ENCODE measurements at places on chromosomes 16 and 17.
A peak's percentile ranks its signal among the peaks of the same experiment; 100 is the strongest.

DNA sequence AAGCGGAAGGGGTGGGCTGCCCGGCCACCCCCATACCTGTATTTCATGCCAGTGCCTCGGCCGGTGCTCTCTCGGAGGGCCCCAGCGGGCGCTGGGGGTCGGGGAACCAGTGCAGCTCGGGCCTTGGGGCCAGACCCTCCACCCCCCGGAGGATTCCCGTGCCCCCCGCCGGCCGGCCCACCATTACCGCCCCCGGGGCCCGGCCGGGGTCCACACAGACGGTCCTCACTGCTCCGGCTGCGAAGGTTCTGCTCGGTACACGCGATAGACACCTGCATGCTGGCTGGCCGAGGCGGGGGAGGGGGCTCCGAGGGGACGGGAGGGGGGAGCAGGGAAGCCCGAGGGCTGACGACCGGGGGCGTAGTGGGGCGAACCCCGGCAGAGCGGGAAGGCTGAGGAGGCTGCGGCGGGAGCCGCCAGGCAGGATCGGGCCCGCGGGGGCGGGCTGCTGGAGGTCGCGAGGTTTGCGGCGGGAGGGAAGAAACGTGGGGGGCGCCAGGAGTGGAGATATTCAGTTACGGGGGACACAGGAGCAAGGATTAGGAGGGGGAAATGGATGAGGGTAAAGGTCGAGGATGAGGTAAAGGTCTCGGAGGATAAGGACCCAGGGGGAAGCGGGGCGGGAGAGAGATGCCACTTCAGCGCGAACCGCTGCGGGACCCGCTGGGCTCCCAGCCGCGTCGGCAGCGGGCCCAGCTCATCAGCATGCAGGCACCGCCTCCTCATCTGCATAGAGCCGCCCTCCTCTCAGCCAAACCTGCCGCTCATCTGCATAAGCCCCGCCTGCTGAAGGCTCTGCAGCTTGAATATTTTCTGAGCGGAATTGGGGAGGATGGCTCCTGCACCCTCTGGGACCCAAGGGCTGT lies at the start of gene KCNAB3:
Gene KCNAB3, minus strand, starts transcription at position 699 of the 866 bp plus-strand sequence. Its CDS starts 421 bp downstream, at position 278.
- DNase-seq, result peak; percentile 69

DNA sequence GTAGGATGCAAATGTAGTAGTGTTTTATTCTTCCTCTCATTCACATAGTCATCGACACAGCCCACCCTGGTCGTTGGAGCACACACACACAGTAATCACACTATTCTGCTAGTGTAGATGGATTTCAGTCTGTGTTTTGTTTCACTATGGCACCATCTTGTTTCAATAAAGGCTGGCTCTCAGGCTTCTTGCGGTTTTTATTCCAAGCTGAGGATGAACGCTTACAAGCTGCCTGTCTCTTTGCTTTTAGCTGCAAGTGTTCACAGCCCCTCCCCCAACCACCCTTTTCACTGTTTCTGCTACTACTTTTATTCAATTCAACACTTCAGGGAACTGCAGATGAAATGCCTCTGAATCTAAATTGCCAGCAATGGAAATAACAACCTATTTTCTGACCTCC lies 140.9 kb upstream of the PMFBP1 start:
- DNase-seq, result peak; percentile 12

- DNase-seq, result no peak
Measured at GRCh38 chr16:964356-965035, 6.3 kb downstream of the LMF1 start.

GRCh38 chr17:81193051-81193410 lies 27.0 kb upstream of the AATK start:
- no peak for DNase-seq

DNA sequence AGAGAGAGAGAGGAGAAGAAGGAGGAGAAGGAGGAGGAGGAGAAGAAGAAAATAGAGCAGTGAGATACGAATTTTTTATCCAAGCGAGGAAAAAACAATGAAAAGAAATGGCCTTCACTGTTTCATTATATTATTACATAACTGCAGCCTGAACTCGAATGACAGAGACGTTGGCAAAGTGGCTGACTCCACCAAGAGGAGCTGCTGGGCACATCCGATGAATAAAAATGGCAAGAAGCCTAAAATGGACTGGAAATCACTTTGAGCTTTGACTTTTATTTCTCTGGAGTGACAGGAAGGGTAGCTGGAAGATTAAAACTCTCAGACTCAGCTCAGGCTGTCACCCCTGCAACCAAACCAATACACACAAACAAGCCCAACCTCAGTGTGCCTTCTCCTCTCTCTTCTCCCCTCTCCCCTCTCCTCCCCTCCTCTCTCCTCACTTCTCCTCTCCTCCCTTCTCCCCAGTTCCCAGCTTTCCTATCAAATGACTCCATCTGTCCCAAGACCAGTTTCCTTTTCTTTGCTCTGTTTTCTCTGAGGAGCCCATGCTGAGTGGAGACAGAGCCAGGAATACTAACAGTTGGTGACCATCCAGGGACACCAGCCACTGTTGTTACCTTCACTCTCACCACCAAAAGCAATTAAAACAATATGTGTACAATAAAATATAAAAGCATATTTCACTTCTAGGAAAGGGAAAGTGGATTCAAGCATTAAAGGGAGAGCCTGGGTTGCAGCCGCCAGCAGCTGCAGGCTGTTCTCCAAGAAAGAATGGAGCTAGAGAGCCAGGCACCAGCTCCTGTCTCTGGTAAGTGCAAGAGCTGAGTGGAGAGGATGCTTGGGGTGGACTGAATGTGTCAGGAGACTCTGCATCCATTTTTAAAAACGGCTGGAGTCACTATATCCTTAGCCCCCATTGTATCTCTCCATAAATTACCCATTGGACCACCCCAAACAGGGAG lies 51.2 kb downstream of the SOX9 start:
- DNase-seq, result no peak

- peak; percentile 32 for DNase-seq
Measured at GRCh38 chr16:48434653-48435317, 49.6 kb upstream of the SIAH1 start.

GRCh38 chr17:29458066-29458465 lies 67.9 kb downstream of the TAOK1 start:
- DNase-seq, result no peak

GRCh38 chr16:11224096-11224893 lies 31.7 kb downstream of the SOCS1 start:
- no peak for DNase-seq

GRCh38 chr17:50903604-50904517 lies 37.7 kb upstream of the TOB1 start:
- DNase-seq, result peak; percentile 93

- no peak for DNase-seq
Measured at GRCh38 chr17:74842146-74842598, 17.5 kb downstream of the GRIN2C start.

DNA sequence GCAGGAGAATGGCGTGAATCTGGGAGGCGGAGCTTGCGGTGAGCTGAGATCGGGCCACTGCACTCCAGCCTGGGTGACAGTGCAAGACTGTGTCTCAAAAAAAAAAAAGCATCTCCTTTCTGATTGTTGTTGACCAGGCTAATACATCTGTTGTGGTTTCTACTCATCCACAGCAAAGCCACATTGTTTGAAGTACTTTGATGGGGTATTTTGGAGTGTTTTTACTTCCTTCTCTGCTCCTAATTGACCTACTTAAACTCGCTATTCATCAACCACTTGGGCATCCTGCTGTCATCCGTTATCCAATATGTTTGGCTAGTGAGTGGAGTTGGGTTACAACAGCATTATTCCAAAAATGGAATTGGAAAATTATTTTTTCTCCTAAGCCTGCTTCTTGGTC lies 3.5 kb upstream of the CDC27 start:
- peak; percentile 31 for DNase-seq

DNA sequence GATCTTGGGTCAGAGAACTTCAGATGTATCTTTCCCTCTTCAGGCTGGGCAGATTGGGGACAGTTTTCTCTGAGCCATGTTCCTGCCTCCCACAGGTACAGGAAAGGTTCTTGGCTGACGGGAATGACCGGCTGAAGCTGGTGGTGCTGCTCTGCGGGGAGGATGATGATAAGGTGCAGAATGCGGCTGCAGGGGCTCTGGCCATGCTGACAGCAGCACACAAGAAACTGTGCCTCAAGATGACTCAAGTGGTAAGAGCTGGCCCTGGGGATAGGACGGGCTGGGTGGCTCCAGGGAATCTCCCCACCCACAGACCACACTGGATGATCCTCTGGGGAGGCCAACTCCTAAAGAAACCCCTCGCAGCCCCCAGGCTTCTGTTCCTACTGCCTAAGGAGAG lies 10.9 kb downstream of the SLC35G3 start:
- no peak for DNase-seq

- no peak for DNase-seq
Measured at GRCh38 chr17:2847381-2848333, 51.4 kb downstream of the RAP1GAP2 start.

DNA sequence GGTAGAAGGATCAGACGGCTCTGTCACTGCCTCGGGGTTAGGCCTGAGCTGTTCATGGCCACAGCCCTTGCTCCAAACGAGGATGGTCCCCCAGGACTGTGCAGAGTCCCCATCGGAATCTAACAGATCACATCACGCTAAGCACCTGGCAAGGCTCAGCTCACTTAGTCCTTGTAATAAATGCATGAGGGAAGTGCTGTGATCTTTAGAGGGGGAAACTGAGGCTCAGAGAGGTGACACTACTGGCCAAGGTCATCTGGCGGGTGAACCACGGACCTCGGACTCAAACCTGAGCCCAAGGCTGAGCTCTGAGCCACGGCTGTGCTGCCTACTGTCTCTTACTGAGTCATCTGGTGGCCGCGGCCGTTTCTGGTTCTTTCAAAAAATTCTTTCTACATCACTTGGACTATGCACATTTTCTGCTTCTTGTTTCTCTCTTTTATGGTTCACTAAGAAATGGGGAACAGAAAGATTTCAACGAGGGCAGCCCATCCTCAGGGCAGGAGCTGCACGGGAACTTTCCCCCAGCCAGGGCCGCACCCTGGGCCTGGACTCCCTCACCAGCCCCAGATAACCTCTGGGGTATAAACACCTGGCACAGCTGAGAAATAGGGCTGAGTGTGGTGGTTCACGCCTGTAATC lies 55.6 kb downstream of the COTL1 start:
- no peak for DNase-seq

GRCh38 chr16:6777624-6778023 lies 555.0 kb upstream of the RBFOX1 start:
- DNase-seq, result no peak

DNA sequence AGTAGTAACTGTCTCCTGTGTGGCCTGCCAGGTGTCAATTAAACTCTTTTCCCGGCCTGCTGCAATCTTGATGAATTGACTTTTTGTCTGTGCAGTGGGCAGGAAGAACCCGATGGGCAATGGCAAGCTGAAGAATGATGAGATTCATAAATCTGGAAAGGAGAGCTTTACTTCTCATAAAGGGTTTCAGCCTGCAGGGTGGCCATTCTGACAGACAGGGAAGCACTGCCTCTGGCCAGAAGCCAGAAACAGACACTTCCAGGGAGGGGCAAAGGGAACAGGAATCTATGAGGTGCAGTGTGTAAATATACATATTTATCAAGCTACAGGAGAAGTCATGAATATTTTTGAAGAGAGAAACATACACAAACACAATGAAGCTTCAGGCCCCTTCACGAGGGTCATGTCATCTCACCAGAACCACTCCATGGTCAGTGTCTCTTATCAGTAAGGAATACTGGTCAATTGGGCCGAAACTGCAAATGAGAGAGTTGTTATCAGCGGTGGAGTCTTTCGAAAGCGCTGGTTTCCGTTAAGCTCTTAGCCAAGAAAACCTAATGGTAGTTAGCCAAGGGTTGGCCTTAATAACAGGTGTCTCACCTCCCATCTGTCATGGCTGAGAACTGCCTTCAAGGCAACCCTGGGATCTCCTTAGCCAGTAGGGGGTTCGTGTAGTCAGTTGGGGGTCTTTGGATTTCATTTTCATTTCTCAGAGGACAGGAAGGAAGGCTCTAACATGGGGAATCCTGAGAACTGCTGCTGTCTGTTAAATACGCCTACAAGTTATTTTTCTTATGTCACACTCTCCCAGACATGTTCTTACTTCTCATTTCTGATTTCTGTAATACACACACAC lies 1.2 kb upstream of the NARF start:
- DNase-seq, result peak; percentile 27

- no peak for DNase-seq
Measured at GRCh38 chr17:38850374-38850773, 3.1 kb downstream of the RPL23 start.

DNA sequence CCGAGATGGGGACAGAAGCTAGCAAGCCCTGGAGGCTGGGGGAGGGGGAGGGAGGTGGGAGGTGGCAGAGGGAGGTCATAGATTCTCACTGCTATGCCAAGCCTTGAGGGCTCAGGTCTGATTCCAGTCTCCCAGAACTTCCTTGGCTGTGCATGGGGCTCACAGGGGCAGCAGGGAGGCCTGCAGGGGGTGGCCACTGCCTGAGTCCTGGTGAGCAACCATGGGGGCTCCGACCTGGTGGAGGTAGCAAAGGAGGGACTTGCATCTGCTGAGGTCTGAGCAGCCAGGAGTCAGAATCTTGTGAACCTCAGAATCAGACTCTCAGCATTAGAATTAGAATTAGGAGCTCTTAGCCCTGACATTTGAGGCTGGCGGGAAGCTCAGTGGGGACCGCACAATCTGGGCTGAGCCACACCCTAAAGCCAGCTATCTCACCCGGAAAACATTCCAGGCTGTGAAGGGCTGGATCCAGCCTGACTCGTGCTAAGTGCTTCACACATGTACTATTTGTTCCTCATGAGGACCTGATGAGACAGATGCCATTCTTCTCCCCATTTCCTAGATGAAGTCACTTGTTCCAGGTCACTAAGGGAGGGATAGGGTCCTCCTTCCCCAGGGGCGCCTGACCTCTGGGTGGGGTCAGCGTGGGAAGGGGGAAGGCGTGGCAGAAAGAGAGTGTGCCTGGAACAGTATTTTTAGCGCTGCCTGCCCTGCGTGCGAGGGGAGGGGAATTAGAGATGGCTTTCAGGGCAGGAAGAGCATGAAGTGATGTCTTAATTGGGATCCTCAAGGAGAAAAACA lies 17.3 kb upstream of the KCNJ12 start:
- DNase-seq, result no peak

- DNase-seq, result no peak
Measured at GRCh38 chr17:352421-353212, at the start of gene RPH3AL. TSS of gene RPH3AL (minus strand) at chr17:352807. CDS start at chr17:327543, 25,264 bp downstream.

- no peak for DNase-seq
Measured at GRCh38 chr16:70646260-70647241, at the start of gene IL34. TSS of gene IL34 (plus strand) at chr16:70646559. CDS start at chr16:70646948, 389 bp downstream.

DNA sequence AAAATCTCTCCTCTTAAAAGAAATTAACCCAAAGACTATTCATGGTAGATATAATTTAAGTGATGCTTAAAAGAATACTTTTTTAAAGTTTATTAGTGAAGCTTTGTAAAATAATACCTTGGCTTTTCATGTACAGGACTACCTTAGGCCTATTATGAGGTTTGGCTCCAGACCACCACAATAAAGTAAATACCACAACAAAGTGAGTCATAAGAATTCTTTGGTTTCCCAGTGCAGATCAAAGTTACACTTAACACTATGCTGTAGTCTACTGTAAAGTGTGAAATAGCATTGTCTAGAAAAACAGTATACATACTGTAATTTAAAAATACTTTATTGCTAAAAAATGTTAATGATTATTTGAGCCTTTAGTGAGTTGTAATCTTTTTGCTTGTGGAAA lies 31.7 kb downstream of the CLTC start:
- peak; percentile 47 for DNase-seq

- peak; percentile 89 for DNase-seq
Measured at GRCh38 chr16:86975445-86975844, 341.7 kb downstream of the C16orf95 start.

GRCh38 chr17:31327534-31328159 lies 6.2 kb upstream of the EVI2A start:
- peak; percentile 89 for DNase-seq
